Muscle of back (tissue), 13 donors: ENCODE measurements at places on chromosomes 3 and 15. TPM values are rescaled to one million over a fixed set of nuclear protein-coding genes. Genes with fewer than 3 reads are reported as not detected.

- no peak for DNase-seq
Measured at GRCh38 chr3:191997093-191997492, 536.1 kb downstream of the PYDC2 start.

- no peak for DNase-seq
Measured at GRCh38 chr3:154018100-154018696, 103.0 kb upstream of the ARHGEF26 start.

GRCh38 chr15:60458721-60459120 lies 20.2 kb downstream of the ICE2 start:
- DNase-seq: no peak

- no peak for DNase-seq
Measured at GRCh38 chr15:55743729-55744655, 1.0 kb upstream of the PRTG start.

Gene TFDP2
- 35.4 TPM for polyA plus RNA-seq

DNA sequence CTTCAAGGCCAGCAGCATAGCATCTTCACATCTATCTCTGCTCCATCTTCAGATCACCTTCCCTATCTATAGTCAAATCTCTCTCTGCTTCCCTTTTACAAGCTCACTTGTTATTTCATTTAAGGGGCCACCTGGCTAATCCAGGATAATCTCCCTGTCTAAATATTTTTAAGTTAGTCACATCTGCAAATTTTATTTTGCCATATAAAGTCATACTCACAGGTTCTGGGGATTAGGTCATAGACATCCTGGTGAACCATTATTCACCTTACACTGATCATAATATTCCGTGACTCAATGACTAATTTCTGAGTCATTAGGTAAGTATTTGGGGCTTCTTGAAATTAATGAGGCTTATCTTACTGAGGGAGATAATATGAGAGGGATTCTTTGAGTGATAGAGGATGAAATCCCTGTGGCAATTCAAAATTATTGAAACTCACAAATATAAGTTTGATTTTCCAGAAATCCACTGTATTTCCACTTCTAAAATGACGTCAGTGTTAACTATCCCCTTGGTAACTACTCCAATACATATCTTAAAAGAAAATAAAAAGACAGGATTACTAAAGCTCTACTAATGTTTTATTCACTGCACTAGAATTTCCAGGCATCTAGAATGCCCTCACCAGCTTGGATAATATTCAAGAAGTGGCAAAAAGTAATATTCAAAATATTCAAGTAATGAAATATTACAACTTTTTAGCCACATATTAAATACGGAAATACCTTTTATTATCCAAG lies 93.7 kb upstream of the RBMS3 start:
- DNase-seq: peak; percentile 73

GRCh38 chr3:176193032-176193730 lies 1004.1 kb downstream of the TBL1XR1 start:
- DNase-seq: peak; percentile 66

GRCh38 chr3:34012102-34012461 lies 213.7 kb downstream of the PDCD6IP start:
- DNase-seq: peak; percentile 96

Gene KCNMB2
- polyA plus RNA-seq: 17.2 TPM

Gene KBTBD12
- polyA plus RNA-seq: 5.6 TPM

Gene CHST14
- polyA plus RNA-seq: 41.9 TPM

- DNase-seq: peak; percentile 37
Measured at GRCh38 chr3:126522363-126522788, 1.6 kb upstream of the CHST13 start.

- peak; percentile 62 for DNase-seq
Measured at GRCh38 chr15:49964061-49964460, 155.0 kb downstream of the ATP8B4 start.

- DNase-seq: peak; percentile 83
Measured at GRCh38 chr3:89113893-89114840, 6.7 kb downstream of the EPHA3 start.

DNA sequence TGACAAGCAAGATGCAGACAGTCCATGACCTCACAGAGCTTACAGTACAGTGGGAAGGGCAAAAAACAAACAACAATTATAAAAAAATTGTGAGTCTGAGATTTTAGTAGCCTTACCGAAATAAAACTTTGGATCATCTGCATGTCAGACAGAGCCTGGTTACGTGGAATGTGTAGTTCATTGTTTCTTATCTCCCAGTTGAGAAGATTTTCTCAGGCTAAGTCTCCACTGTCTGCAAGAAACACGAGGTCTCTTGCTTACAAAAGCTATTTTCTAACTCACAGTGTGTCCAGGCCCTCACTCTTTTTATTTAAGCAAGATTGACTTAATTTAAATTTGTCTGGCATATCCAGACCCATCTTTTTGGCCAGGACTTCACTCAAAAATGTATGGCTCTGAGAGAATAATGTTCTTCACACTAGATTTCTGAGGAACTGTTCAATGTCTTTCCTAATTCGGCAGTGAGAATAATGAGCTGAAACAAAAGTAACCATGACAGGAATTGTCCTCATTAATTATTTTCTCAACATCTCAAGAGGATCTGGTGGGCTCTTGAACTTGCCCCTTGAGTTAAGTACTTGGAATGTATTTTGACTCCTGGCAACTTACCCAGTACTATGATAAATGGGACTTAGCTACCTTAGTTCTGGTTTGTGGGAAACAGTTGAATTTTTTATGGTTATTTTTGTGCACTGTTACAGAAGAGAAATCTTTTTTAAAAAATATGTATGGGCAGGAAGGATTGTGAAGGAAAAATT lies 265.1 kb upstream of the COL8A1 start:
- peak; percentile 21 for DNase-seq

Gene DUOXA2
- not detected for polyA plus RNA-seq

GRCh38 chr15:81485806-81486205 lies 111.8 kb upstream of the TMC3 start:
- no peak for DNase-seq

GRCh38 chr3:4211610-4212009 lies 91.6 kb upstream of the SETMAR start:
- DNase-seq: no peak

Gene SNAPC5
- polyA plus RNA-seq: 33.6 TPM

Gene GBE1
- polyA plus RNA-seq: 12.1 TPM

Gene ZMAT3
- 5.1 TPM for polyA plus RNA-seq

- no peak for DNase-seq
Measured at GRCh38 chr15:82081914-82082762, 36.3 kb upstream of the MEX3B start.

DNA sequence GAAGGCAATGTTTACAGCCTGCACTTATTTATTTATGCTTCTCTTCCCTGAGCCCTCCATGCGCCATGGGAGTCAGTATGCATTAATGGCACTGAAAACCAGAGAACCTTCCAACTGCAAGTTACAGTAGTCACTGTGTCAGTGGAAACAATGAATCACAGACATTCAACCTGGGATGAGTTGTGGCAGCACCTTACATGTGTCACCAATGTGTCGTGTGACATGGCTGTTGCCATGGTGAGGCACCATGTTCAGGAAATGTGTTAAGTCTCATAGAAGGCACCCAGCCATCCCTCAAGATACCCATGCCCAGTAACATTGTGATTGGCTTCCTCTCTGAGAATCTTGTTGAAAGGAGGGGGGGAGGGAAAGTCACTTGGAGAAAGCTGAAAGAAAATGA lies 105.0 kb downstream of the FOXP1 start:
- peak; percentile 28 for DNase-seq

Gene SERPINI1
- polyA plus RNA-seq: 7.9 TPM

DNA sequence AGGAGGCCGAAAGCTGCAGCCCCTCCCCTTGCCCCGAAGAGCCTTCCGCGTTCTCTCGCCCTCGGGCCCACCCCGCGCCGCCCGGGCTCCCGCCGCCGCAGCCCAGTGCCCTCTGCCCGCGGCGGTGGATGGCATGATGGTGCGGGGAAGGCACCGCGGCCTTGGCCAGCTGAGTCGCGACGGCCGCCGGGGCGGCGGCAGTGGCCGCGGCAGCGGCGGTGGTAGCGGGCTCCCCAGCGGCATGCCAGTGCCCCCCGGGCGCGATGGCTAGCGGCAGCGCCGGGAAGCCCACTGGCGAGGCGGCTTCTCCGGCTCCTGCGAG lies 1.2 kb downstream of the TLNRD1 start:
- DNase-seq: no peak

DNA sequence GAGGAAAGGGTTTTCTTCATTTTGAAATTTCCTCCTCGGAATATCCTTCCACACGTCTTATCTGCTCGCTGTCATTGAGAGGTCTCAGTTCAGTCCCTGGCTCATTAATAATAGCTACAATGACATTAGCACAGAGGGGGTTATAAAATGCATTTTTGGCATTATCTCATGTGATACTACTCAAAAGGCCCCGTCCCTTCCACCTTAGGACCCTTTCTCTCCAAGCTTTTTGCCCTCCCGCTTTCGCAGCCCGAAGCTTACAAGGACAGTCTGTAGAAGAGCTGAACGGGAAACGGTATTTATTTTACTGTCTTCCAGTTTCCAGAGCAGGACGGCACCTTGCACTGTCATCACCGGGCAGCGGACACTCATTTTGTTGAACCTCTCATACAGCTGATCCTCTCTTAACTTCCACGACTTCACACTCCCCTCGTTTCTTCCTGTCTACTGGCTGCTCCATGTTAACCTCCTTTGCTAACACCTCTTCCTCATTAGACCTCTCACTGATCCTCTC lies 5.6 kb upstream of the PLEKHO2 start:
- DNase-seq: no peak

Gene PKM
- polyA plus RNA-seq: 747 TPM

- no peak for DNase-seq
Measured at GRCh38 chr3:120780977-120781376, 38.4 kb downstream of the GTF2E1 start.

DNA sequence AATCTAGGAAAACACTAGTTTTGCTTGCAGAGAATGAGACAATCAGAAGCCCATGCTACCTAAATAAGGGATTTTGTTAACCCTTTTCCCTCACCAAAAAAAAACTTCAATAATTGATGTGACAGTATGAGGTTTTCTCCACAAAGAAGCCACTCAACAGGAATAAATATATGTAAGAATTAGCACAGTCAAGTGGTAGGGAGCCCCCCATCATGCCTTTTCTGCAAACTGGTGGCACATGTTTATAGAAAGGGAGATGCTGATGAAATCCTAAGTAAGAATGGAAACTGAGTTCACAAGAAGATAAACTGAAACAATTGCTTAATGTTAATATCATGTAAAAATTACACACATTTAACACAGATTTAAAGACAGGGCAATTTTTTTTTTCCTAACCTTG lies 51.0 kb downstream of the PHC3 start:
- no peak for DNase-seq

DNA sequence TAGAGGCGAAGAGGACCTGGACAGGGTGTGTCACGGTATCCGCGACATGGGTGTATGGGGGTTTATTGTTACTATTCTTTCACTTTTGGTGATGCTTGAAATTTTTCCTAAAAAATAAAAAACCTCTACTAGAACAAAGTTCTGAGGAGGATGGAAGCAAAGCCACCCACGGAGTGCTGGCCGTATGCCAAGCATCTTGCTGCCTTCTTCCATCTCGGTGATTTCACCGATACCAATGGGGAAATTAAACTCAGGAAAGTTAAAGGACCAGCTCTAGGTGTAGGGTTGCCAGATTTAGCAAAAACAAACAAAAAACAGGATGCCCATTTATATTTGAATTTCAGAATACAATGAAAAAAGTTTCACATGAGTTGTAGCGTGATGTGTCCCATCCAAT lies 33.9 kb downstream of the SMAD6 start:
- no peak for DNase-seq

Gene ACOX2
- 23.9 TPM for polyA plus RNA-seq

GRCh38 chr3:190886945-190887344 lies 24.5 kb upstream of the GMNC start:
- no peak for DNase-seq

Gene CHRM5
- polyA plus RNA-seq: 0.16 TPM
